Neural progenitor cell (in vitro differentiated cells): ENCODE measurements at places on chromosomes 12 and 14.

DNA sequence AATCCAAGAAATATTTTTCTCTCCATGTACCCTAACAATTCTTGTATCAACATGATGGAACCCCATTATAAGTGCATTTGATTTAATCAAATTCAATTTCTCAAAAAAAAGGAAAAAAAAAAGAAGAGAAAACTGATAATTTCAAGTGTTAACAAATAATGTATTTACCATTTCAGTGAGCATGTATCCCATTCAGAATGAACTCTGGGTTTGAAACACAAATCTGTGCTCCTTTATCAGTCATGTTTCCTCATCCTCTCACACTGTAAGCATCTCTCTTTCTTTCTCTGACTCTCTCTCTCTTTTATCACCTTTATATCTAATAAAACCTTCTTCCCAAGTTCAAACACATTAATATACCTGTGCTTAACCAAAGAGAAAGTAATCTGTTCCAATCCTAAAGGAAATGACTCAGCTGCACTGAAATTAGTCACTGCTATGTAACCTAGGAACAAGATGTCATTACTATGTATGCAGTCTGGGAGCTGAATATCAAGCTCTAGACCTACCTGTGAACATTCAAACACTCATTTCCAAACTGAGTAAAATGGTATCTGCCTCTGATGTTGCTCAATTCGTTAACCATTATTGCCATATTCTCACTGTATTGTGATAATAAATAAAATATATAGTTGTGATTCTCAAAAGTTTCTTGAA is 135.0 kb upstream of the LRIG3 start:
- DNase-seq, result no peak

DNA sequence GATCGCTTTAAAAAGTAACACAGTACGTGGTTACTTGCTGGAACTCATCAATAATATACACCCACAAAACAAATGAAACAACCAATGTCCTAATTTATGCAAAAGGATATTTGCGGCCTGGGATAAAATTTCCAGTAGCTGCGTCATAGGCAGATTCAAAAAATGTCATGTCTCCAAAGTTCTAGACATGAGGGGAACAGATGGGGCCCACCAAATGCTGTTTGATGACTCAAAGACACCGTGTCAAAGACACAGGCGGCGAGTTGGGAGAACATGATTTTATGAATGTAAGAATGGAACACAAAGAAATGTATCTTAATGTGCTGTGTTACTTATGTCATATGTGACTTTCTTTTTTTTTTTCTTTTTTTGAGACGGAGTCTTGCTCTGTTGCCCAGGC is 34.3 kb upstream of the NCOR2 start:
- no peak for DNase-seq

DNA sequence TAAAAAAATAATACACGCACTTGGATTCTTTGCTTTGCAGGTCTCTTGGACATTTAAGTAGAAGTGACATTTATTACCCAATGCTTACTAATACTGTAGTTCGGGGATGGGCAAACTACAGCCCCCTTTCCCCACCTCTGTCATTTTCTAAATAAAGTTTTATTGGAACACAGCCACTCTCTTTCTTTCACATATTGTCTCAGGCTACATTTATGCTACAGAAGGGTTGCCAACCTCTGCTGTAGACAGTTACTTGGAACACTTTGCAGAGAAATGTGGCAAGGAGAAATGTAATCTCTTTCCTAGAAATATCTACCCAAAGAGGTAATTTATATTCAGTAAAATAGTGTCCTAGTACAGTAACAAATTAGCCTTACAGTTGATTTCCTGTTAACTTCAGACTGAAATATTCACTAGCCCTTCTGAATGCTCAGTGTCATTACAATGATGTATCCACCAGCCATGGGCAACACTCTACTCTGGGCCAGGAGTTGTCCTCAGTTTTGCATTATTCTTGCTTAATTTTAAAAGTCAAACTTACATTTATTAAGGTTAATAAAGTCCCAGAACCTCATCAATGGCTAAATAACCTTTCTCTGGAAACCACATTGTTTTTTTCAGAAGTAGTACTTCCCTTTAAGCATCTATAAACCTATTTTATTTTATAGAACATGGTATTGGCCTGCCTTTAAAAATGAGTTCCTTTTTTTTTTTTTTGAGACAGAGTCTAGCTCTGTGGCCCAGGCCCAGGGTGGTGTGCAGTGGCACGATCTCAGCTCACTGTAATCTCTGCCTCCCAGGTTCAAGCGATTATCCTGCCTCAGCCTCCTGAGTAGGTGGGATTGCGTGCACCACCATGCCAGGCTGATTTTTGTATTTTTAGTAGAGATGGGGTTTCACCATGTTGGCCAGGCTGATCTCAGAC is 269.6 kb upstream of the AMIGO2 start:
- no peak for DNase-seq

GRCh38 chr14:103105580-103106150 is 11.1 kb downstream of the EXOC3L4 start:
- DNase-seq, result no peak

DNA sequence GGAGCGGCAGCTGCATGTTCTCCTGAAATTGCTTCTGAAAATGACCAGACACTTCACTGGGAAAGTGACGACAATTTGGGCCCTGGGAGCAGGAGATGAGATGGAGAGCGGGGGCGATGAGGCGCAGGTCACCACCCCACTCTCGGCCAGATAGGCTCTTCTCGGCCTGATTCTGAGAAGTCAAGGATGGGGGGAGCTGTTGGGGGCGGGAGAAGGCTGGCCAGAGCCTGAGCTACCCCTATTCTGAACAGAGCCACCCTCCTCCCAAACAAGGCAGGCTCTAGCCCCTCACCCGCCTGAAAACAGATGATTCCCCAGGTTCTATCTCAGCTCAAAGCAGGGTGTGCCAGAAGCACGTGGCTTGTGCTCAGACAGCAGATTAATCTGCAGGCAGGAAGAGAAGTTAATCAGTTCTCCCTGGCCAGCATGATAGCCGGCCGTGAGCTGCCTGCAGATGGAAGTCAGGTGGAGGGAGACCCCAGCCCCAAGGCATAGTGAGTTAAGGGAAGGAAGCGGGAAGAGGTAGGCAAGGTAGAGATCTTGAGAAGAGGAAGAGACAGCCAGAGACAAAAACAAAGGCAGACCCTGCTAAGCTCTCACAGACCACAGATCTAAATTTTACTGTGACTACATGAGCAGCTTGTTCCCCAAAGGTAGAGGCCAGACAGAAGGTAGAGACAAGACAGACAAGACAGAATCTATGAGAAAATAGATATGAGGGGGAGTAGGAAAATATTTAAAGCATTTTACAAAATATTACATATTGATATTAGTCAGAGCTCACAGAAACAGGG is 10.9 kb upstream of the TAC3 start:
- no peak for DNase-seq

- DNase-seq, result no peak
Measured at GRCh38 chr12:70648831-70649230, 11.6 kb upstream of the PTPRB start.

GRCh38 chr12:1217191-1217949 is 226.3 kb downstream of the ERC1 start:
- peak; percentile 50 for DNase-seq

GRCh38 chr12:66620026-66620425 is 58.9 kb downstream of the GRIP1 start:
- DNase-seq, result no peak

DNA sequence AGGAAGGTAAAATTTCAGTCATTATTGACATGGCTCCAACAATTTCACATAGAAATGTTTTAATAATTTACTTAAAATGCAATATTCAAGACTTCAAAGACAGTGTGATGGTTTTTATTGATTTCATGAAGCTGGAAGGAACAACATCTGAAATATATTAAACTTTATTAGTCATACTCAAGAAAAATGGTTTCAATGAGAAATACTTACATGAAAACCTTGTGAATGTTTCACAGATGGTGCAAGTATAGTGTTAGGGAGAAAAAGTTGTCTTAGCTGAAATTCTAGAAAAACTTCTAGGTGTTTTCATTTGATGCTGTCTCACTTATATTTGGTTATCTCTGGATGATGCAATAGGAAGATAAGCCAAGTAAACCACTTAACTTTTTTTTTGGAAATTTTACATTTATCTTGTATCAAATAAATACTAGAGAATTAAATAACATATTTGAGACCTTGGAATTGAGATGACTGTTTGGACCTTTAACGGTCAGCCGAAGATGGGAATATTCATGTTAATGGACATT is 65.5 kb downstream of the PELI2 start:
- no peak for DNase-seq

DNA sequence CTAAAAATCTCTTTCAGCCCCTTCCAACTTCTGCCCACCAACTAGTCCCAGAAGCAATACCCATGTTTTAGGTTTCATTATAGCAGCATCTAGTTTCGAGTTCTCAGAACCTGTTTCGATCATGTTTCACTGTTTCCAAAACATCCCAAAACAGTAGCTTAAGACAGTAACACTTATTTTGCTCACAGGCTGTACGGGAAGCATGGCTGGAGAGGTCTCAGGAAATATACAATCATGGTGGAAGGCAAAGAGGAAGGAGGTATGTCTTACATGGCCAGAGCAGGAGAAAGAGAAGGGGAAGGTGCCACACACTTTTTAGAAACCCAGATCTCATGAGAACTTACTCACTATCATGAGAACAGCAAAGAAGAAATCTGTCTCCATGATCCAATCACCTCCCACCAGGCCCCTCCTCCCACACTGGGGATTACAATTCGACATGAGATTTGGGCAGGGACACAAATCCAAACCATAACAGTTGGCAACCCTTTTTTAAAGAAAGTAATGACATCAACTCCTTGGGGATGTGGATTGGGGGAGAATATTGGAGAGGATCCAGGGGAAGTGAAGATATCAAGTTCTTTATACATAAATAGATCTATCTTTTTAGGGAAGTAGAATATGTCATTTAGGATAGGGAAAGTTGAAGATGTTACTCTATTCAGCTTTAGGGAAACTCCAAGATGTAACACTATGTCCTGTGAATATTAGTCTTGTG is 269.9 kb upstream of the PLEKHG7 start:
- DNase-seq, result no peak

DNA sequence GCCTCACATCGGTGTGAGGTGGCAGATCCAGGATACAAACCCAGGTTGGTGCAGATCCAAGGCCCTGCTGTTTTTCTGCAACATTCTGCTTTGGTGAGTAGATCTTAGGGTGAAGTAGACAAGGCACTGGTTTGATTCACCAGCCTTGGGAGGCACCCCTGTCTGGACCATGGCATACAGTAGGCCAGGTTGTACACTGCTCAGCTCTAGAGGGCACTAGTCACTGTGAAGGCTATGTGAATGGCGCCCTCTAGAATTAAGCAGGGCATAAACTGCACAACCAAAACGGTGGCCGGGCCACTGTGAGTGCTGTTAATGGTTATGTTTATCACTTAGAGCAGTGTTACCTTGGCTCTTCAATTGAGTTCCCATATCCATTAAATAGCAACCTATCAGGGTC is 280.6 kb upstream of the PWP1 start:
- peak; percentile 59 for DNase-seq

GRCh38 chr14:64645220-64645892 is 58.9 kb upstream of the PLEKHG3 start:
- DNase-seq, result peak; percentile 55

GRCh38 chr12:94511506-94511905 is 51.8 kb upstream of the CEP83 start:
- DNase-seq, result no peak

DNA sequence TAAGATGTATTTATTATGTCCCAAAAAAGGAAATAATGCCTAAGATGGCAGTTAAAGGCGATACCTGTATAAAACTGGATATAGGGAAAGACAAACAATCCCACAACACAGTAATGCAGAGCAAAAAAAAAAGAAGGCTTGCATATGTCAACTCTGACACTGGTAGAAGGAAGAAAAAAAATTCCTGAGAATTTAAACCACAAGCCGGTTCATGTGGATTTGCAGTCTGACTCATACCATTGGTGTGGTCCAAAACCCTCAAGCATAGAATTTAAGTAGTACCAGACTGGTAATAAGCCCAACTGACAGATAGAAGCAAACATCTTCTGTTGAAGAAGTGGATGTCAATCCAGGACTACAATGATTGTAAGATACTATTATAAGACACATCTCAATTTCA is 7.2 kb downstream of the DNAI7 start:
- no peak for DNase-seq

- peak; percentile 43 for DNase-seq
Measured at GRCh38 chr12:65926119-65926908, 102.0 kb downstream of the HMGA2 start.

GRCh38 chr12:127130506-127131124 is 1136.4 kb upstream of the TMEM132C start:
- DNase-seq, result no peak

GRCh38 chr12:70367258-70368141 is 1.4 kb downstream of the KCNMB4 start:
- peak; percentile 13 for DNase-seq

GRCh38 chr14:57302883-57303282 is 34.1 kb downstream of the AP5M1 start:
- DNase-seq, result no peak

GRCh38 chr12:113247123-113248050 is 26.1 kb downstream of the TPCN1 start:
- no peak for DNase-seq

DNA sequence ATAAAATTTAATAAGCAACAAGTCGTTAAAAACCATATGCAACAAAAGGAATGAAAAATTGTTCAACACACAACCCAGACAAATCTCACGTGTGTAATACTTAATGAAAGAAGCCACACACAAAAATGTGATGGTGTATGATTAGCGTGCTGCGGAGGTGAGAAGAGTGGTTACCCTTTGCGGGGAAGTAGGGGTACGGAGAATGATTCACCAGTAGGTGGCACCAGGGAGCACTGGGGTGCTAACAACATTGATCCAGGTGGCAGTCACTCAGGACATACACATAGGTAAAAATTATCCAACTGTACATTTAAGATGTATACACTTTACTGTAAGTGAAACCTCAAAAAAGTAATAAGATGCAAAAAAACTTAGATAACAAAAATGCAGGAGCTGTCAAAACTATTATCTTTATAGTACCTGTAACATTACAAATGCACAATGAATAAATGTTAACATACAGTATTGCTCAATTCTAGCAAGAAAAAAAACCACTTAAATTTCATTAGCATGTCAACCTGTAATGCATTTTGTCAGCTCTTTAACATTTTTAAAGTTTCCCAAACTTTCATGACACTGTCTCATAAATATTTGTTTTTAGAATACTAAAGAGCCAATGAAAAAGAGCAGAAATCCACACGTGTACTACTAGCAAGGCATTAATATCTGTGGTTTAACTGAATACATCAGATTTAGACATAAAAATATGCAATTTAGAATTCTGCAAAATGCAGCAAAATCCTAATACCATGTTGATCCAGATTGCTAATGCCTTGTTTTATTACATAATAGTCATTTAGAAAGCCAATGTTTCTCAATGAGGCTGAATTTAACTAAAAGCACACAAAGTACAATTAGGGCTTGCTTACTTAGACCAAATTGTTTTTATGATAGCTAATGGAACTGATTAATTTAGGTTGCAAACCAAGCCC is 46.7 kb downstream of the TMCC3 start:
- DNase-seq, result peak; percentile 22

GRCh38 chr14:68450391-68451120 is 342.3 kb downstream of the ZFP36L1 start:
- DNase-seq, result no peak

GRCh38 chr12:84605983-84606382 is 306.6 kb downstream of the SLC6A15 start:
- no peak for DNase-seq
